ENCODE measurements at places on chromosomes 12 and 14.
A peak's percentile ranks its signal among the peaks of the same experiment; 100 is the strongest.

- DNase-seq, result no peak
These were observed 23.2 kb downstream of the AP5M1 start for GRCh38 chr14:57291692-57292647.

GRCh38 chr14:105375635-105376057 is 22.7 kb upstream of the TEX22 start:
- DNase-seq, result no peak

DNA sequence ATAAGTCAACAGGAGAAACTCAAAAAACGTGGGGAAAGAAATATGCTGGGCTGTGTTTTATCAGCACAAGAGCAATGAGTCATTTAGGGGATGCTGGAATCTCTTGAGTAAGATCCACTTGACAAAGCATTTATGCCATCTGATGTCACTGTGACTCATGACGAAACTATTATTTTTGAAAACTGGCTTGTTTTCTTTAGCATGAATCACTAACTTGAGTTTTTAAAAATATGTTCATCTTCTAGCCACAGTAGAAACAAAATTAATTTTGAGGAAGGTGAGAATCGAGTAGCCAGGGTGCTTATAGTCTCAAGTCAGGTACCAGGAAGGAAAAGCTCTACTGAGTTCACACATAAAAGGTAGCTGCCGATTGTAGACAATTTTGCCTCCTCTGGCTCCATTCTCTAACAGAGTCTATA is 456.2 kb upstream of the MGAT4C start:
- no peak for DNase-seq

DNA sequence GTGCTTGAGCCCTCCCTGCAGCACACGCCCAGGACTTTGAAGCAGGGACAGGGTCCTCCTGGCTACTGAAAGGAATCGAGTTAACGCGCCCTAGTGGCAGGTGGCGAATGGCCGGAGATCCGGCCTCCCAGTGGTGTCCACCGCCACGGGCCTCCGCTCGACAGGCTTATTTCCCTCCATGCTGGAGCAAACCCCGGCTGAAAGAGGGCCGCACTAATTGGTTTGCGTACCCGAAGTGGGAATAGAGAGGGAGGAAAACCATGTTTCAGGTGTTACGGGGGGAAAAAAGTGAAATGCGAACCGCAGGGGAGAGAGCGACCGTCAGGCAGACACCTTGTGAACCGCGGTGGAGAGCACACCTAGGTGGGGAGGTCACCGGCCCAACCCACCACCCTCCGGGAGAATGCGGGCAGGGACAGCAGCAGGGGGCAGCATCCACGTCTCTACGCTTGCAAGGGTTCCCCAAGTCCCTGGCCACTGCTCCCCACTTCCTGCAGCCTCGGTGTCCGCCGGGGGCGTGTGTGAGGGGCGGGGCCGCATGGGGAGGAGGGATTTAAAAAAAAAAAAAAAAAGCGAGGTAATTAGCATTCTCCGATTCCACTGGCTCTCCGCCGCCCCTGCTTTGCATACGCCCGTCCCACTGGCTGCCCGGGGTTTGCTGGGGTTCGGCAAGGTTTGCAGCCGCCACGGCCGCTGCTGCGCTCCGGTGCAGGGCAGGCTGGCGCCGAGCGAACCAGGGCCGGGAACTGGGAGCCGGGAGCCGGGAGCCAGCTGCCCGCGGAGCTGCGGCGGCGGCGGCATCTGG is 224.6 kb upstream of the CRY1 start:
- peak; percentile 89 for DNase-seq

DNA sequence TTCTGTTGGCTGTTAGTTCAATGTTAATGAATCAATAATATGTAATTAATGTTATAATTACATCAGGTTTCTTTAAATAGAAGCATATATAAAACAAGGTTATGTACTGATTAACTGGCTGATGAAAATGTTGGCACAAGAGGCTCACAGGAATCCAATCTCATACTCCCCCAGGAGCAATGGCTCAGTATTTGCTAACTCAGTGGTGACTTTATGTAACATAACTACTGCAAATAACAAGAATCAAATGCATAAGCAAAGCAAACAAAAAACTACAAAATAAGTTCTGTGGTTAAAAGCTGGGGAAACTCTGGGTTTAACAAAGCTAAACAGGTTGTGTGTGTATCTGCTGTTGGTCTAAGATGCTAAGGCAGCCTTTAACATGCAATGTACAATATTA is 27.7 kb upstream of the BBS10 start:
- DNase-seq, result no peak

DNA sequence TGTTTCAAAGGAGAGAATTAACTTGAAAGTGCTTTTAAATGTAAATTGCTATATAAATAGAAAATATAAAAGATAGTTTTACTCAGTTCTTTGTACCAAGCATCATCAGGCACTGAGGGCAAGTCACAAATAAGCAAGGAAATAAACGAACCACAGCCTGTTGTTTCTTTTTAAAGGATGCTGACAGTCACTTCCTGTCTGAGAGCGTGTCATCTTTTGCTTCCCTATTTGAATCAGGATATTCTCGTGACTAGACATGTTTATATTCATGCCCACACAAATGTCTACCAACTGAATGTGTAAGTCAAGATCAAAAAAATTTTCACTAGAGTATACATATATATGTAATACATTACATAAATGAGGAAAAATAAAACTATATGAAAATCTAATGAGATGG is 31.4 kb upstream of the SLC2A13 start:
- DNase-seq, result no peak

DNA sequence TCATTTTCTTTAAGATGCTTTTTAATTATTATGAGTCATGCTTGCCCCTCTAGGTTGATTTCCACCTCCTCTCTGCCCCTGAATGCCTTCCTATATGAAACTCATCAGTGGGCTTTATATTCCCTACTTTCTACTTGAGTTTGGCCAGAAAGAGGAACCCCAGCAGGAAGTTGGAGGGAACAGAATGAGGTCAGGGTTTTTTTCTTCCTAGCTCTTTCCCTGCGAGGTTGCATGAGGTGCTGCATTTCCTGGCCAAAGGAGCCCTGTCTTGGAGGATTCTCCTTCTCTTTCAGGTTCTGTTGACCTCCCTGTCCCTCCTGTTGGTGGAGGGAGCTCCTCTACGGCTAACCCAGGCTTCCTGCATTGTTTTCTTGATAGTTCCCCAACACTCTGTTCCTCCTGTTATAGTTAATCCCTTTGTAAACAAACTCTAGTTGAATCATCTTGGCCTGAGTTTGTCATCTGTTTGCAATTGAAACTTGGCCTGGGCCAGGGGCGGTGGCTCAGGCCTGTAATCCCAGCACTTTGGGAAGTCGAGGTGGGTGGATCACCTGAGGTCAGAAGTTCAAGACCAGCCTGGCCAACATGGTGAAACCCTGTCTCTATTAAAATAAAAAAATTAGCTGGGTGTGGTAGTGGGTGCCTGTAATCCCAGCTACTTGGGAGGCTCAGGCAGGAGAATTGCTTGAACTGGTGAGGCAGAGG is 15.3 kb upstream of the SPIC start:
- no peak for DNase-seq

DNA sequence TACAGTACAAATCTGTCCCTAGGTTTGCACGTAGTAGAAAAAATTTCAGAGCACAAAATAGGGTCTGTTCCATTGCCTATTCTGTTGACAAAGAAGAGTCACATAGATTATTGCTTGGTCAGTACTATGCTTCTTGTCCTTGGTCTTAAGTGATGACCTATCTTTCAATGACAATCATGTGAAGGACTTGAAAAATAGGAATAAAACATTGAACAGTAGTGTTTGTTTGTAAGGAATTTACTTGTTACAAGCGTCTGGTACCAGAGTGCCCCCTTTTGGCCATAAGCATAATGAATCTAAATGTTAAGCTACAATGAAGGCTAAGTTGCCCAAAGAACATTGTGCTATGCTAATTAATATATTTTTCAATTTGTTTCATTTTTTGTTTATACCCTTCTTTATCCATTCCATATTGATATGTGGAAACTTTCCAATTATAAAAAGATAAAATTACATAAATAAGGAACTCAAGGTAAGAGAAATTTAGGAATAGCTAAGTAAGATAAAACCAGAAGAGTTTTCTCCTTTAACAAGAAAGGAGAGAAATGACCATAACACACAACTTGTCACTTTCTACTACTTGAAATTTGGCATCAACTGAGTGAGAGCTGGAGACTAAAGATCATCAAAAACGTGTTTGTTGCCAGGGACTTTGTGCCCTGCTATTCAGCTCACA is 204.7 kb downstream of the EPS8 start:
- DNase-seq, result no peak

- no peak for DNase-seq
These were observed 85.1 kb downstream of the KDM2B start for GRCh38 chr12:121495746-121496145.

GRCh38 chr12:95218150-95219133 is 835 bp downstream of the VEZT start:
- peak; percentile 57 for DNase-seq

GRCh38 chr12:50549885-50550284 is 45.1 kb downstream of the DIP2B start:
- no peak for DNase-seq

- DNase-seq, result no peak
These were observed 5.5 kb upstream of the HVCN1 start for GRCh38 chr12:110694330-110694901.

DNA sequence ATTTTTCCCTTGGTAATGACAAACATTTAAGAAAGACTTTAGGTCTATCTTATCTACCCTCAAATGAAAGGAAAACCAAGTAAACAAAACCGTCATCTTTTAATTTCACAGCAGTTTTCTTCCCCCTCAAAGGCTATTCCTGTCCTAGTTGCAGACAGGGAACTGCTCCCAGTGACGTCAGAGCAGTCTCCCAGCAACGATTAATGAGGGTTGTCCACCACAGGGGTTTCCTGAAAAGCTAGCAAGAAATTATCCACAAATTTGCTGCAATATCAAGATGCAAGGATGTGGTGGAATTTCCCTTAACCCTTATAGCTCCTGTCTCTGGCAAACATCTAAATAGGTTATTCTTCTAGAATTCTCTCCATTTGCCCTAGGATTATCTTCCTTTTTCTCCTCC is 89.1 kb upstream of the STAC3 start:
- DNase-seq, result peak; percentile 65

DNA sequence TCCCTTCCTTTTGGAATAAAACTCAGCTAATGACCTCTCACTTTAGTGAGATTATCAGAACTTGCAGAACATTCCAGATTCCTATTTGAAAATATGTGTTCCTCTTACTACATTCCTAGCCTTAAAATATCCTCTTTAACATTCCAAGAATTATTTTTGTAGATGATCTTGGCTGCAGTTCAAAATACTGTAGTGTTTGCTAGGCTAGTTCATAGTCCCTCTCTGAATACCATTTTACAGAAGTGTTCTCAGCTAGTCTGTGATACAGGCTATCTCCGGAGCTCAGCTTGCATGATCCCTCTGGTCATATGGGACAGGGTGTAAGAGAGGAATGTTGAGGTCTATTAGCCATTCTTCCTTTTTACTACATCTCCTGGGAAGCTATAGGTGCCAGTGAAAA is 17.6 kb upstream of the GPR33 start:
- no peak for DNase-seq

GRCh38 chr14:99633918-99634317 is 11.0 kb upstream of the HHIPL1 start:
- DNase-seq, result no peak

- DNase-seq, result no peak
These were observed 1154.7 kb upstream of the FLRT2 start for GRCh38 chr14:84375235-84375634.

- DNase-seq, result no peak
These were observed 51.7 kb upstream of the DDX11 start for GRCh38 chr12:31021809-31022494.

- no peak for DNase-seq
These were observed 1.0 kb downstream of the KCNA1 start for GRCh38 chr12:4910502-4911315.

DNA sequence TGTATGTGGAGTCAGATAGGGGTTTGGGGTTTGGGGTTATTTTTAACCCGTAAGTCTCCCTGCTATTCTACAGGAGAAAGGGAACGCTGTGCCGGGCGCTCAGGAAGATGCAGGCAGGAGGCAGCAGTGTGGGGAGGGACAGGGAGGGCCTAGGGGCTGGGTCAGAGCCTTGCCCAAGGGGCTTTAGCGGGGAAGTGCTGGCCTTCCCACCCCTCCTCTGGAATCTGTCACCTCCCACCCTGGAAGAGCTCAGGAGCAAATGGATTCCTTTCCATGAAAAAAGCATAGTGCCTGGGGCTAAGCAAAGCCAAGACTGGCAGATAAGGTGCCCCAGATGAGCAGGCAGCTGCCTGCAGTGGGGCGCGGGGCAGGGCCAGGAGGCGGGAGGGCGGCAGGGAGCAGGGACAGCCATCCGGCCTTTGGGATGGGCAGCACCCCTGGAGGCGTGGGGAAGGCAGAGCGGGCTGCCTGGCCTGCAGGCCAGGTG is 7.3 kb upstream of the INF2 start:
- no peak for DNase-seq

GRCh38 chr14:20606902-20607242 is 15.7 kb upstream of the RNASE12 start:
- no peak for DNase-seq

DNA sequence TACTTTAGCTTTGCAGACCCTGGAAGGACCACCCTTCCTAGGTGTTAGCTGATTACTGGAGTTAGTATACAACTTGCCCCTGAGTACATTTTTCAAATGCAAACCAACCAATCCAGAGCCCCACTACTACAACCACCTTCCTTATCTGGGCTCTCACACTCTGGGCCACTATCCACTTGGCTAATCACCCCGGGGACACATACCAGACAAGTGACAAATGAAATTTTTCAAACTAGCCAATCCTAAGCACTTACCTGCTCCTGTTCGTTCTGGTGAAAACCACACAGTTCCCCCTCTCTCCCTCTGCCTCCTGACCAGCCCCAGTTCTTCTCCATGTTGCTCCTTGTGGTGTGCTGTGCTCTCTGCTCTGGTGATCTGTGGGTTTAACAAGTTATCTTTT is 140.4 kb downstream of the CNTN1 start:
- no peak for DNase-seq

- DNase-seq, result no peak
These were observed 253.2 kb downstream of the MDGA2 start for GRCh38 chr14:47422191-47422590.

DNA sequence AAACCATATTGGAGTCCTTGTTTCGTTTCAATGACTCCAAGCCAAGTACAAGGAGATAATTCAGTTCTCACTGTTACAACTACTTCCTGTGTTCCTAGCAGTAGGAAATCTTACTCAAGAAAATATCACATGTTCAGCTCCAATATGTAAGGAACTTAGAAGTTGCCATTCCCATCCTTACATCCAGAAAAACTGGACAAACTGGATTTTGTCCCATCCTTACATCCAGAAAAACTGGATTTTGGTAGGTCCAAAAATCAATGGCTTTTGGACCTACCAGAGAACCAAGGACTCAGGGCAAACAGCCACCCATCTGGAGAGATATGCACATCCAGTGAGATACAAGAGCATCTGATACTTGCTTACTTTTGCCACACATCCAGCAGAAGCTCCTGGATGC is 23.8 kb downstream of the CMAS start:
- DNase-seq, result no peak

- DNase-seq, result no peak
These were observed 245.9 kb upstream of the DDHD1 start for GRCh38 chr14:53399057-53399456.

- DNase-seq, result no peak
These were observed 23.0 kb downstream of the PDE6H start for GRCh38 chr12:14995583-14996425.

- DNase-seq, result no peak
These were observed 10.2 kb upstream of the GOLGA5 start for GRCh38 chr14:92783813-92784431.

All from right forelimb (tissue), 1 donor.